ENCODE measurements at places on chromosomes 5 and 9. TPM values are rescaled to one million over a fixed set of nuclear protein-coding genes. Genes with fewer than 3 reads are reported as not detected.

GDA gene
- 26.3 TPM for total RNA-seq

DMGDH gene
- total RNA-seq: 9.6 TPM

SDHA gene
- 81.3 TPM for total RNA-seq

CDKN2B-AS1 gene
- not detected for total RNA-seq

STPG3 gene
- not detected for total RNA-seq

HTR1A gene
- total RNA-seq: not detected

SLC46A2 gene
- total RNA-seq: not detected

TAF1L gene
- not detected for total RNA-seq

PRR16 gene
- total RNA-seq: 4.5 TPM

IL13 gene
- not detected for total RNA-seq

CA9 gene
- total RNA-seq: 11.6 TPM

SPATA31D4 gene
- not detected for total RNA-seq

FYB1 gene
- total RNA-seq: not detected

TSSK1B gene
- not detected for total RNA-seq

SHROOM1 gene
- total RNA-seq: 8.7 TPM

MTMR12 gene
- total RNA-seq: 26.8 TPM

C5orf34 gene
- total RNA-seq: 12.3 TPM

RORB gene
- under 0.01 TPM for total RNA-seq

CTNND2 gene
- not detected for total RNA-seq

SLC27A6 gene
- not detected for total RNA-seq

GHR gene
- not detected for total RNA-seq

TPPP gene
- not detected for total RNA-seq

FOXD4 gene
- total RNA-seq: not detected

HK3 gene
- not detected for total RNA-seq

CD14 gene
- total RNA-seq: 0.96 TPM

OBP2B gene
- total RNA-seq: not detected

LRRC19 gene
- not detected for total RNA-seq

NMUR2 gene
- 6.4 TPM for total RNA-seq

SOX30 gene
- not detected for total RNA-seq

SLC25A46 gene
- total RNA-seq: 30.4 TPM

ENTREP1 gene
- not detected for total RNA-seq

SLCO4C1 gene
- total RNA-seq: 4.1 TPM

PLPPR1 gene
- total RNA-seq: not detected

KIF24 gene
- 1.5 TPM for total RNA-seq

OTP gene
- not detected for total RNA-seq

SPACA9 gene
- total RNA-seq: 2.2 TPM

Measured in Caki2 (cell line).